Hindlimb muscle (tissue), 1 donor: ENCODE measurements at places on chromosomes 4 and X.

GRCh38 chr4:45316257-45316656, 589.9 kb upstream of the GNPDA2 start:
- DNase-seq, result no peak

- no peak for DNase-seq
Measured at GRCh38 chrX:26783512-26784225, 567.7 kb downstream of the MAGEB5 start.

- no peak for DNase-seq
Measured at GRCh38 chr4:13559413-13559812, 15.1 kb upstream of the NKX3-2 start.

DNA sequence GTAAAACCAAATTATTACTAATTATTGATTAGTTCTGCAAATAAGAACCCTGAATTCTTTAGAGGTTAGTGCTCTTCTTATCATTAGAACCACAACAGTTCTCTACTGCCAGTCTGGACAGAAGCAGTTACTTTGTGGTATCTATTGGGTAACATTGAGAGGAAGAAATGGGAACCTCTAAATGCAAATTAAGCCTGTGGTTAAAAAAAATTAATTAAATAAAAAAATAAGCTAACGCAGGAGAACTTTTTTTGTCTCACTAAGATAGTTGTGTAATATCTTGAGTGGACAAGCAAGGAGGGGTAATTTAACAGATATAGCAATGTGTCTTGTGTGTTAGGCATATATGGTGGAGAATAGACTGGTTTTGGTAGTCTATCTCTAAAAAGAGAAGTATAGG, 32.9 kb upstream of the TET2 start:
- DNase-seq, result no peak

DNA sequence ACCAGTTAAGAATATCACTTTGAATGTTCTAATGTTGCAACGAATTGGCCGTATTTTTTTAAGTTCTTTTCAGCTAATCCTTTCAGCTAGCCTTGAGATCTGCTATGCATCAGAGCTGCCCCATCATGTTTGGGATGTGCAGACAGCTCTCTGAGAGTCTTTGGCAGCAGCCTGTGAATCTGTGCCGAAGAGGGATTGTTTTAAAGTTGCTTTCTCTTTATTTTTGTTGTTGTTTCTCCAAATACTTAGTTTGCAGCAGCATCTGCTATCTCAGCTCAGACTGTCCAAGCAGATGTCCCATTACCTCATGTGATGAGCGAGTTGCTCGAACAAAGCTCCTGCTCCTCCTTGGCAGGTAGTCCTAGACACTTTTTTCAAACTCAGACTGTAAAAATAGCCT, 1002.5 kb upstream of the INTU start:
- DNase-seq, result peak; percentile 84

DNA sequence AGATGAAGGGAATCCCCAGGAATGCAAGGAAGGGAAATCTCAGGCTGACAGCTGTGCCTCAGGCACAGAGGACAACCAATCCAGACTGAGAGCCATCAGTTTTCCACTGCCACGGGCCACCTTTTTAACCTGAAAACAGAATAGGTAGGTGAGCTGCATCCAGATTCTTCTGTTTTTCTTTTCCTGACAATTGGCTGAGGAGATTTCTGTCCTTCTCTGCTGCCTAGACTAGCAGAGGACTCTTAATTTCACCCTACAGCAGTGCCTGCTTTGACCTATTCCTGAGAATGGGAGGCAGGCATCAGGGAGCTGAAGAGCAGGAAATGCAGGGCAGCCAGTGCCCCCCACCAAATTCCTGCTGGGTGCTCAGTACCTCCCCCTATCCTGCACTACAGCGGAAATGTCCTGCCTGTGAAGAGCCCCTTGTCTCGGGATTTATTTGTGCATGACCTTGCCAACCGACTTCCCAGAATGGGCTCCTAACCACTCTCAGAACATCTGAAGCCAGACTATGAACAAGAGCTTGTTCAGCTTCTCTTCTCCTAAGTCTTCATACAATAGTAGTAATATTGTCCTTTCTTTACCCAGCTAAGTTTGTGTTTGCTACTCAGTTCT, 65.1 kb downstream of the CASK start:
- DNase-seq, result no peak

GRCh38 chr4:6908432-6909112, 1.1 kb upstream of the TBC1D14 start:
- no peak for DNase-seq

DNA sequence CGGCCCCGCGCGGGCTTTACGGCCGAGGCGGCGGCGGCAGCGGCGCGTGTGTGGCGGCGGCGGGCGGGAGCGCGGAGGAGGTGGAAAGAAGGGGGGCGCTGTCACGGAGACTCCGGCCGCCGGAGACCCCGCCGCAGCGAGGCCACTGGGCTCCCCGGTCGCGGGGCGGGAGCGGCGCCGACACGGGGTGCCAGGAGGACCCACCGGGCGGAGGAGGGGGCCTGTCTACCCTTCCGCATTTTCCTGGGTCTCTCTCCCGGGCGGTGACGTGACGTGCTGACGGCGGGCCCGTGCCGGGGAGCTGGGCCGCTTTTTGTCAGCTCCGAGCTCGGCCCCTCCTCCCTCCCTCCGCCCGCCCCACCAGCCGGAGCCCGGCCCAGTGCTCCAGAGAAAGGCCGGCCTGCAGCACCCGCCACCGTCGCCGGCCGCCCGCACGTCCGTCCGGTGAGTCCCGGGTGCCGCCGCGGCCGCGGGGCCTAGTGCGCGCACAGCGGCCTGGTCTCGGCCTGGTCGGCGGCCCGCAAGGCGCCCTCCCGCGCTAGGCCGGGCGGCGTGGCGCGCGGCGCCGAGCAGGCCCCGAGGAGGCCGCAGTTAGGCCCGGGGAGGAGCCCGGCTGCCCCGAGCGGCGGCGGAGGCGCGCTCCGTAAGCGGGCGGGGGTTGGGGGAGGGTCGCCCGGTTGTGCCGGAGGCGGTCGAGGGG, at the start of gene ZFX:
Gene ZFX, plus strand, starts transcription at position 379 of the 700 bp plus-strand sequence. CDS start 23,014 bp downstream, outside the sequence.
- DNase-seq, result peak; percentile 48

DNA sequence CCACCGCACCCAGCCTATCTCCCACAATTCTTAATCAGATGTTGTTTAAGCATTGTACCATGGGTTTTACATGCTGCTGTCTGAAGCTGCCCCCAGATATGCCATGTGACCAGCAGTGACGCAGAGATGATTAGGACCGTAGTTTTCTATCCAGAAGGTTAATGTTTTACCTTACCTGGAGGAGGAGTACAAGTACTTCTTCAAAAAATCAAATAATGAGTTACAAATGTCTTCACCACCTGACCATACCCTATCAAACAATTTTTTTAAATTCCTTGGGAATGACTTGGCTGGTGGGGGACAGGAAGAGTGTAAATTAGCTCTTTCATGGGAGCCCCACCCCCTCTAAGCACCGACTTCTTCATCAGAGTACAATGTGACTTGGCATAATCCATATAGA, 16.2 kb upstream of the SGMS2 start:
- no peak for DNase-seq

GRCh38 chr4:112557676-112558411, 41.9 kb upstream of the NEUROG2 start:
- no peak for DNase-seq

GRCh38 chr4:115790812-115791211, 677.4 kb upstream of the NDST4 start:
- DNase-seq, result no peak

DNA sequence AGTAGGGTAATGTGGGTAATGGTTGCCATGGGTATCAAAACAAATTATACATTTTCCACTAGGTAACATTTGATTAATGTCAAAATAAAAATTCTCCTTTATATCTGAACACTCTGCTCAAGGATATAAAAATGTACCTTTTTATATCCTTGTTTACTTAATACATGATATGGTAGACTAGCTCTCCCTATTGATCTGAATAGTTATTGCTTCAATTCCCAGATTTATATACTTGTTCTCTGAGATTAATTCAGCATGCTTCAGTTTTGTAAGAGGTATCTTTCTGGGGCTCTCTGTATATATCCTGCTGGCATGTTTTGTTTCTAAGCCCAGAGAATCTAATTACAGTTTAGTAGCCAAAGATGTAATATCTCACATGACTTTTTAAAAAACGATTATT, 169.7 kb downstream of the NPNT start:
- no peak for DNase-seq

DNA sequence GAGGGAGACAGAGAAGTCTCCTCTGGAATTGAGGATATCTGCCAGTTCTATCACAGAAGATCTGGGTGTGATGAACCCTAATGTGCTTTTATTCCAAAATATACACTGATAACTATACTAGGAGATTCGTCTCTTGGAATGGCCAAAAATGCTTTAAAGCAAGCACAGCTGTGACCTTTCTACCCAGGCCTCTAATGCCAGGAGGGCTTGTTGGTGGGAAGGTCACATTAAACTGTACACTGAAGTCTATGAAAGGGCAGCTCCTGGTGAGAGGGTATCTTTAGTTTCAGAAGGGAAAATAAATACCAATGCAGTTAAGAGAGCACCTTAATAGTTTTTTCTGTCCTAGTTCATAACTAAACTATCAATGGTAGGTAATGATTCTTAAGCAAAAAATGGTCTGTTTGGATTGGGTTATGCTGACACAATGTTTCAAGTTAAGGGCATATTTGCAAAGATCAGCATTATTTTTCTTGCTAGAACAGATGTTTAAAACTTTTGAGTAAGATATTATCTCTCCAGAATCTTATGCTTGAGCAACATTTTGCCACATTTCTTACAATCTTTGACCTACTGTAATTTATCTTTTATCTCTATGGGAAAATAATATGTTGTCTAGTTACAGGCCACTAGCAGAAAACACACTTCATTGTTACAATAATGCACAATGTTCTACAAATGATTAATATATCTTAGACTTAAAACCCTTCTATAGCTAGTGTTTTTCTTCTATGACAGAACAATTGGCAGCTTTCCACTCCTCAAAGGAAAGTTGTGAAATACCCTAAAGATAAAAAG, 59.6 kb downstream of the SEC24D start:
- no peak for DNase-seq

- no peak for DNase-seq
Measured at GRCh38 chr4:4985844-4986243, 33.4 kb downstream of the CYTL1 start.

GRCh38 chr4:7251321-7251720, 59.0 kb downstream of the SORCS2 start:
- DNase-seq, result no peak

GRCh38 chr4:147984065-147984777, 252.3 kb downstream of the ARHGAP10 start:
- no peak for DNase-seq

DNA sequence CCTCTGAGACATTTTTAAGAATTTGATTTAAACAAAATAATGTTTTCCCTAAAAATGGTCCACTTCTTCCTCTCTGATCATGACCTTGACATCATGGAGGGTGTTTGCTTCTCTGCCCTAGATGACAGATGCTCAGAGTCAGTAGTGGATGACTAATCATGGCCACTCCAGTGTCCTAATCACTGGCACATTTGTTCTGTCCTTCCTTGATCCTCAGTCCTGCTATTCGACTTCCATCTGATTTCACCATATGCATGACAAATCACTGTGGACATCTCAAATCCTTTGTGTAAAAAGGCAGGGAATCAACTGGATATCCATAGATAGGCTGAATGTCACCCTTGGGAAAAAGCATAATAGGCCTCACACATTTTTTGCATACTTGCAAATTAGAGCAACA, 9.0 kb downstream of the CRMP1 start:
- no peak for DNase-seq

GRCh38 chr4:87387237-87387636, 3.8 kb downstream of the HSD17B11 start:
- no peak for DNase-seq

DNA sequence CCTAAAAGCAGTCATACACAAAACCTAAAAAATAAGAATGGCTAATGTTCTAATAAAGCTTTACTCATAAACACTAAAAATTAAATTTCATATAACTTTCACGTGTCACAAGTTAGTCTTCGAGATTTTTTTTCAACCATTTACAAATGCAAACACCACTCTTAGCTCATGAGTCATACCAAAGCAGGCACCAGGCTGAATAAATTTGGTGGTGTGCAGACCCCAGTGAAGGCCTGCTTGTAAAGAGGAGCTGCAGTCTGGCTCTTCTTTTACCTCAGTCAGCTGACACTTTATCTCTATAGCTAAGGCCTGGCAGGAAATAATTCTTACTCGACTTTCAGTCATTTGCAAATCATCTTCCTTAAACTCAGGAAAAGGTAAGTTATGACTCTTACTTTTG, 37.4 kb downstream of the CLOCK start:
- no peak for DNase-seq

DNA sequence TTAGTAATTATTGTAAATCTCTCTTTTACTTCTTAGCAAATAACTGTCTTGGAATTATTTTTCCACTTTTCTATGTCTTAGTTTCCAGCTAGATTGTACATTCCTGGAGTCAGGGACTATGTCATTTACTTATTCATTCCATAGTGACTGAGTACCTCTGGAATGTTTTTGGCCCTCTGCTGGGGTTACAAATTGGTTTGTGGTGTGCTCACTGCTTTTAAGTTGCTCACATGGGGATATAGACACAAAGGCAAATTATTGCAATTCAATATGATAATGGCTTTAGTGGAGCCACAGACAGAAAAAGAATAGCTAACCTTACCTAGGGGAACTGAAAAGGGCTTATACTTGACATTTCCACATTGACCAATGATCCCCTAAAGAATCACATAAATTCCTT, 63.7 kb upstream of the PDGFRA start:
- peak; percentile 49 for DNase-seq

DNA sequence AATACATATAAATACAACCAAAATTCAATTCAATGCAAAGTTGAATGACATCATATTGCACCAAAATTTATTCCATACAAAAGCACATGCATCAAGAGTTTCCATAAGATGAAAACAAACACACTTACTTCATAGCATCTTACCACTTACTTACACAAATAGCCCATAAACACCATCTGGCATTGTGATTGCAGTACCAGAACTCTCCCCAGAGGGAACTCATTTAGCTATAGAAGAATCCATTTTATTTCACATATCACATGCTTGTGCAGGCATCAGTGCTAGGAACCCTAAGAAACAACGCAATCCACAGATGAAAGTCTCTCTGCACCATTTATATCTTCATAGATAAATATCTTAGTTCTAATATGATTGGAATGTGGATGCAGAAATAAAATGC, 77.9 kb downstream of the SLC7A11 start:
- no peak for DNase-seq

GRCh38 chr4:8279321-8280157, 10.0 kb downstream of the HTRA3 start:
- no peak for DNase-seq

- peak; percentile 24 for DNase-seq
Measured at GRCh38 chr4:125703443-125703842, 388.7 kb downstream of the FAT4 start.

DNA sequence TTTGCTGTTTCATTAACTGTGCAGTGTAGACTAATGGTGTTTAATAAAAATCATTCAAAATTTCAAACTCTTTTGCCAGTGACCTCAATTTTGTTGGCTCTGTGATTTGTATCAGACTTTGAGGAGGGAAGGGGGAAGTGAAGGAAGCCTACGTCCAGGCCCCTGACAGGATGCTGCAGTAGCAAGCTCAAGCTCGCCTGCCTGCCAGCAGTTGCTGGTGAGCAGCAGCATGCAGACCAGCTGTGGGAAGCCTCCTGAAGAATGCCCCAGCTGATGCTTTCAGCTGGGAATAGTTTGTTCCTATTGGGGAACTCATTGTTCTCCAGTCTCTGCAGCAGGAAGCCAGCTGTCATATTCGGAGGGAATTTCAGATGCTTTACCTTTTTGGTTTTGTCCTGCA, 495.2 kb downstream of the AFF2 start:
- DNase-seq, result no peak

- DNase-seq, result no peak
Measured at GRCh38 chrX:98448524-98448923, 1564.8 kb downstream of the RPA4 start.
